ENCODE measurements at places on chromosomes 4 and X. TPM values are rescaled to one million over a fixed set of nuclear protein-coding genes. Genes with fewer than 3 reads are reported as not detected.

The NXF2B gene
- not detected for total RNA-seq

The MAGEA10 gene
- total RNA-seq = 0.60 TPM

The USP26 gene
- total RNA-seq = not detected

The TSPAN6 gene
- 19.7 TPM for total RNA-seq

The FGD1 gene
- 8.0 TPM for total RNA-seq

Measured in RPMI7951 (cell line).